Panc1 (cell line): ENCODE measurements at places on chromosomes 2 and 18. TPM values are rescaled to one million over a fixed set of nuclear protein-coding genes. Genes with fewer than 3 reads are reported as not detected.

- no peak for DNase-seq
Measured at GRCh38 chr2:42752314-42752713, 11.6 kb downstream of the OXER1 start.

DNA sequence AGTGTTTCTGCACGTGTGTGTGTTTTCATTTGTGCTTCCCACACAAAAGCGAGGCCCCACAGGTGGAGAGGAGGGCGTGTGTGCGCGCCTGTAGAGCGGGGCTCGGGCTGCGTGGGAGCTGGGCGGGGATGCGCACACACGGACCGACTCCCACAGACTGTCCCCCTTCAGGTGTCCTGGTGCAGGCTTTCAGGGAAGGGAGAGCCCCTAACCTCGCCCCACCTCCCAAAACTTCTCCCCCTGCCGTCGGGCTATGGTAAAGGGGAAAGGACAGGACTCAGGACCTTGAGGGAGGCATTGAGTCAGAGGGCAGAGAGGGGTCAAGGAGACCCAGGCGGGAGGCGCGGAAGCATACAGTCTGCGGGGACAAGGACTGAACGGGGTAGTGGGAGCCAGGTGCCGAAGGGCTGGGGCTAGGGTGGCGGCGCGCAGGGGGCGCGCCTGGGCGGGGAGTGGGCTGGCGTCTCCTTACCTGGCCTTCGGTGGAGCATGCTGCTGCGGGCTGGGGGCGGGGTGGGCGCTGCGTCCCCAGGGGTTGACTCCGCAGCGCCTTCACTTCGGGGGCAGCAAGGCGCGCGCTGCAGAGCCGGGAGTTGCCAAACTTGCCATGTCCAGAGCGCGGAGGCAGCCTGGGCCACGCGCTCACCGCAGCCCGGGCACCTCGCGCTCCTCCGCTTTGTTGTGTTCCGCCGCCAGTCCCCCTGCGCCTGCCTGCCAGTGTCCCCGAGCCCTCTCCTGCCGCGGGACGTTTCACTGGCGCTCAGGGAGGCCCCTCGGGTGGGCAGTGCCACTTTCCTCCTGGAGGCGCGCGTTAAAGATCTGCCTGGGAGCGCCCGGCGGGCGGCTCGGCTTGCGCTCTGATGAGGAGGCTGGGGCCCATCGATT lies 302.0 kb downstream of the NCKAP5 start:
- DNase-seq = no peak

DNA sequence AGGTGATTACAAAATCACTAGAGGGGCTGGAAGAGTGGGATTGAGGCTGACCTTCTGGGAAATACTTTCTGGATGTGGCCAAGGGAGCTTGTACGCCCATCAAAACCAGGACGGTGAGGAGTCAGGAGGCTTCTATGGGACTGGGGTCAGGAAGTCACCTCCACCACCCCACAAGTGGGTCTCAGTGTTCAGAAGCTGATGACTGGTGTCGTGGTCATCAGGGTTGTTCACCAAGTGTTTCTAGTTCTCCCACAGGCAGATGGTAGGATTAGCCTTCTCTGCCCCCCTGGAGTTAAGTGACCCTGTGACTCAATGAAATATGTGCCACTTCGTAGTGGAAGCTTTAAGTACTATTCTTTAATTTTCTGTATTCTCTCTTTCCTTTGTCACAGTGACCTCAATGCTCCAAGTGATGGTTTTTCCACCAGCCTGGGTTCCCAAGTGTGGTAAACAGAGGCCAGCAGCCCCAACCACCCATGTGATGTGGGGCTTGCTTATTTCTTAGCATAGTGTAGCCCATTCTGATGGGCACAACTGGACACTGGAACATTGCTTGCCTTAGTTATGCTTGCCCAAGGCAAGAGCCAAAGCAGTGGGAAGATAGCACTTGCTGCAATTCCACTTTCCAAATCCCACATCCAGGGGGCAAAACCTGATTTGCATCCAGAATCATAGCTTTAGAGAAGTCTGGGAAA lies 258.8 kb downstream of the CYP26B1 start:
- DNase-seq = no peak

DNA sequence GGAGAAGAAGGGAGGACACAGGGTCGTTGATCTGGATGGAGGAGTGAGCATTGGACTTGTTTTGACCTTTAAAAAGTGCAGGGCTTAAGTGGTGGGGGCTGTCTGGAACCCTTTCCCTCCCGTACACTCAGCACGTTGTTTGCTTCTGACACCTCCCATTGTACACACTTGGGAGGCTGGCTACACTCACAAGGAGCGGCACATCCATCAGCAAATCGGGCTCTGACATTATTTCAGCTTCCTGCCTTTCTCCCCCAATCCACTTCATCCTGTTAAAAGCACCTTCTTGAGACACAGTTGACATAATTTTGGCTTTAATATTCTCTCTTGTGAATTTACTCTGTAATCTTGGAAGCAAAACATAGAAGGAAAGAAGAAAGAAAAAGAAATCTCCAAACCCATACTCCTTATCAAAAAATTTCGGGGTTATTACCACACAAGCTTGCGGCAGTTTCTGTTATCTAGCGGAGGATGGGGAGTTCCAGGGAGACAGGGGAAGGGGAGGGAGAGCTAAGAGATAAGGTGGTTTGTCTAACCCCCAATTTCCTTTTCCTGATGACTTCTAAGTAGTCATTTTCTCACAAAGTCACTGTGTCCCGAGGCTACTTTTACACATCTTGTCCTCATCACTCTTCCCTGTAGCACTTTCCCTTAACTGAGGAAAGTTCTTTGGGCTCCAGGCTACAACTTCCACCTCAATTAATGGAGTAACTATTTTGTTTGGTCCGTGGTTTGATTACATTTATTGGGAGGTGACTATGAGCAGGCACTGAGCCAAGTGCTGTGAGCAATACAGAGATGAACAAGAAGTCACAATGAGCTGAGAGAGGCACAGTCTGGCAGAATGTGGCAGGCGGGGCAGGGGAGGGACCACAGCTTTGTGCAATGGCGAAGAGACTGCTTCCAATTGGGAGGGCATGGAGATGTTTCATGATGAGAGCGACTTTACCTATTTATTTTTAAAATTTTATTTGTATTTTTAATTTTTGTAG lies 240.1 kb upstream of the MEX3C start:
- no peak for DNase-seq

GRCh38 chr2:84879584-84880394 lies 1.1 kb downstream of the TRABD2A start:
- no peak for DNase-seq

DNA sequence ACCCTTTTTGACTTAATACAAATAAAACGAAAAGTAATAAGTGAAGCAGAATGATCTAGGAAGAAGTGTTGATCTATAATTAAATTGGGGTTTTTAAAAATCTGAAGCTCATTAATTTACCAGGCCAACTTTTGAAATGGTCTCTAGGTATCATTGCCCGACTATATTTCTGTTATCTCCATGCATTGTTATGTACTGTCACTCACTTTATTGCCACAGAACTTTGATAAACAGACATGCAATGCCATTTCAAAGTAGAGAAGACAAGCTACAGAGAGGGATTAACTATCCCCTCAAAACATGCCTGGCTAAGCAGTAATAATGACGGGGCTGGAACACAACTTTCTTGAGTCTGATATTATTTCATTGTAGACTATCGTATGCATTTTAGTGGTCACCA lies 147.6 kb upstream of the ITGA4 start:
- DNase-seq = no peak

- DNase-seq = no peak
Measured at GRCh38 chr2:171451074-171451473, 17.0 kb downstream of the DCAF17 start.

- DNase-seq = no peak
Measured at GRCh38 chr2:34098256-34098655, 499.2 kb upstream of the FAM98A start.

SOX11 gene
- not detected for total RNA-seq
